Sigmoid colon (tissue), 7 donors: ENCODE measurements at places on chromosomes 4 and X. TPM values are rescaled to one million over a fixed set of nuclear protein-coding genes. Genes with fewer than 3 reads are reported as not detected.

Gene DKC1
- 18.4 TPM for total RNA-seq

Gene DUSP9
- not detected for total RNA-seq

DNA sequence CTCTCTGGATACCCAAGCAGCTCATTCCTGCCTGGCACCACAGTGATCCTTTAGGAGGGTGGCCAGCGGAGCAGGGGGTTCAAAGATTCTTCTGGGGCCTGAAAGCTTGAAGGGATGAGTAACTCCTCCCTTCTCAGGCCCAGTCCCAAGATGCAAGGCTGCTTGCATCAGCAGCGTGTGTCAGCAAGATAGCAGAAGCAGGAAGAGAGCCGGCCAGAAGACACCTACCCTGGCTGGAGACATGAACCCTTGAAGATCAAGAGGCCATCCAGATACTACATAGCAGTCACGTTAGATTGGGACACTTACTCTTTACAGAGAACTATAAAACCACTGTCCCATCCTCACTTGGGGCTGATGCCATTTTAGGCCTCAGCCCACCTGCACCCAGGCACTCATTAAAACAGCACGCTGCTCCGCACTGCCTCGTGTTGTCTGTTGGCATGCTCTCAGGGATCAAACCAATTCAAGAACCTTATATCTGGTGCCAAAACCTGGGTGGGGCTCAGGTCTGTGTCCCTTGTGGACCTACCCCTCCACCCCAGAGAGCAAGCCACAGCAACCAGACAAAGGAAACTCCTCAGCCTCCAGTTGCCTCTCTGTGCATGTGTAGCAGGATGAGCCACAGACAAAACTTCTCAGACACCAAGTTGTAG lies 6.5 kb downstream of the UGT2B17 start:
- no peak for DNase-seq

- DNase-seq: no peak
Measured at GRCh38 chrX:39073131-39073530, 271.9 kb downstream of the MID1IP1 start.

GRCh38 chrX:152884171-152884570 lies 13.7 kb upstream of the ZNF185 start:
- no peak for DNase-seq

GRCh38 chr4:142840516-142841123 lies 5.5 kb downstream of the INPP4B start:
- no peak for DNase-seq
